Endodermal cell (in vitro differentiated cells): ENCODE measurements at places on chromosomes 5 and 9. TPM values are rescaled to one million over a fixed set of nuclear protein-coding genes. Genes with fewer than 3 reads are reported as not detected.

GRCh38 chr5:56025151-56025885, 30.6 kb upstream of the IL6ST start:
- no peaks in the 10 kb centered on the region for H3K36me3 ChIP-seq
- DNase-seq: no peak
- no peaks in the 10 kb centered on the region for H3K27me3 ChIP-seq
- no peak overlapping the region for H3K4me3 ChIP-seq
- H3K27ac ChIP-seq: no peak overlapping the region

GRCh38 chr5:14713476-14714390, 49.2 kb downstream of the OTULIN start:
- DNase-seq: no peak
- H3K27me3 ChIP-seq: no peaks in the 10 kb centered on the region
- H3K4me1 ChIP-seq: no peaks in the 10 kb centered on the region
- H3K36me3 ChIP-seq: peaks cover 54% of the 10 kb centered on the region
- no peak overlapping the region for H3K4me3 ChIP-seq

The EXD3 gene
- 28.5 to 35.3 TPM (median 31.0 TPM) in 3 replicates for total RNA-seq

GRCh38 chr5:169474226-169474625, 109.3 kb upstream of the SPDL1 start:
- no peak overlapping the region for H3K27ac ChIP-seq
- no peak overlapping the region for H3K4me3 ChIP-seq
- H3K36me3 ChIP-seq: no peaks in the 10 kb centered on the region
- DNase-seq: no peak
- no peaks in the 10 kb centered on the region for H3K4me1 ChIP-seq
- H3K27me3 ChIP-seq: no peaks in the 10 kb centered on the region

DNA sequence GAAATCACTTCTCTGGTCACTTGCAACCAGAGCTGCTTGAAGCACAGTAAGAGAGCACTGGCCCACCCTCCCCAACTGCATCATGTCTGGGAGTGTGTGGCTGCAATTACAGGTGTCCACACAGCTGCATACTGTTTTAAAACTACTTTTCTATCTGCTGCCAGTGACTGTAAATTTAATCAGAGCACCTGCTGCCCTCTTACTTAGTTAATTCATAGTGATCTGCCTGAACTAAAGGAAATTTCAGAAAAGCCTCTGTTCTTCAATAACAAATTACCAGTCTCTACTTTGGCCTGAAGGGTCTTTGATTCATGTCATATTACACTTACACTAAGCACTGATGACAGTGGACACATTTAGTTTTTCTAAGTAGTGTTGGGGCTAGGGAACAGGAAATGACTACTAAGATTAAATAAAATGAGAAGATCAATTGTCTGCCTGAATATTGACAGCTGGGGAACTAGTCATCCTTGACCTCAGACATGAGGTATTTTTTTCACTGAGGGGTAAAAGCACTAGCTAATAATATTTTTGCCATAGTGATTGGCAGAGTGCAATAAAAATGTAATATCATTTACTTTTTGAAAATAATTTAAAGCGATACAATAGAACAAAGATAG, 788.9 kb upstream of the GRAMD2B start:
- no peak overlapping the region for H3K4me3 ChIP-seq
- DNase-seq: no peak
- peaks cover 5% of the 10 kb centered on the region for H3K4me1 ChIP-seq
- H3K27me3 ChIP-seq: no peaks in the 10 kb centered on the region

- no peaks in the 10 kb centered on the region for H3K4me1 ChIP-seq
- no peak overlapping the region for H3K4me3 ChIP-seq
- H3K27ac ChIP-seq: no peak overlapping the region
- no peak for DNase-seq
Observed at GRCh38 chr5:74286734-74287695, 353.5 kb downstream of the ENC1 start.

DNA sequence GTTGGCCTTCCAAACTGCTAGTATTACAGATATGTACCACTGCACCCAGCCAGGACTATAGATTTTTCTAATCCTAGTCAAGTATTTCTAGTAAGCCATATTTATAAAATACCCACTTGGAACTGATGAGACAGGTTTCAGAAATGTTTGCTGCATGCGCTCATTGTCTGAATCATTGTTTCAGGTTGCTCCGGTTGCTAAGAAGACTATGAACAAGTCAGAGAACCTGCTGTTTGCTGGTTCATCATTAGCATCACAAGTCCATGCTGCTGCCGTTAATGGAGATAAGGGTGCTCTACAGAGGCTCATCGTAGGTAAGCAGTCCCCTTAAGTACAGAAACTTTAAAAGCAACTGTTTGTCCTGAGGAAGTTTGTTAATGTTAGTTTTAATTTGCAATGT, 5.3 kb downstream of the INVS start:
- peaks cover 42% of the 10 kb centered on the region for H3K36me3 ChIP-seq
- no peaks in the 10 kb centered on the region for H3K27me3 ChIP-seq

DNA sequence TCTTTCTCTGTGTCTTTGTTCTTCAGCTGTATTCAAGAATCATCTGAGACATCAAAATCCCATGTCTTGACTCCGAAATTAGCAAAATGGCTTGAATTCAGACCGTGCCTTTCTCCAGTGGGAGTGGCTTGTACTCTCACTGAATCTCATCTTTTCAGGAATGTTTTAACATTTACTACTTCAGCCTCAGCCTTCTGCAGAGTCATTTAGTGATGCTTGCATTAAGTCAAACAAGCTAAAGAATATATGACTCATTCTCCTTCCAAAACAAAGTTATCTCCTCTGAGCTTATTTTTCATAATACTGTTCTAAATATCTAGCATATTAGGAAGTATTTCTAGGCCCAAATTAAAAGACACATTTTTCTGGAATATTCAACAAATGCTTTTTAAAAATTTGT, 205.3 kb downstream of the CDH10 start:
- H3K4me3 ChIP-seq: no peak overlapping the region
- H3K27ac ChIP-seq: no peak overlapping the region
- H3K27me3 ChIP-seq: no peaks in the 10 kb centered on the region
- H3K36me3 ChIP-seq: no peaks in the 10 kb centered on the region

DNA sequence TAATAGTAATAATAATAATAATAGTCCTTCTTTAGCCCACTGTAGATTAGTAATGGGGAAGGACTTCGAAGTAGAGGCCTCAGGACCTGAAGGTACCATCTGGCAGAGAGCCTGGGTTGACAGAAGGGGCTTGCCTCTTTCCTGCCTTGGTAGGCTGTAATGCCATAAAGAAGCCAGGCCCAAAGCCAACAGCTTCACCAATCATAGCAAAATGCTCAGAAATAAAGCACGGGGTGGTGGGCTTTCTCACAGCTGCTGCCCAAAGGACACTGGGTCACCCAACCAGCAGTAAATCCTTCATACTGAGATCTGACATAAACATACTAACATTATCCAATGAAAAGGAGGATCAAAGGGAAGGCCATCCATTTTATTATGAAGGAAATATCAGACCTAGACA, 70.7 kb downstream of the SUSD1 start:
- H3K4me3 ChIP-seq: no peak overlapping the region
- H3K36me3 ChIP-seq: no peaks in the 10 kb centered on the region
- no peaks in the 10 kb centered on the region for H3K27me3 ChIP-seq
- H3K4me1 ChIP-seq: no peaks in the 10 kb centered on the region
- no peak for DNase-seq
- no peak overlapping the region for H3K27ac ChIP-seq

The FSD1L gene
- total RNA-seq: 14.3 to 25.4 TPM (median 14.6 TPM) in 3 replicates

- no peaks in the 10 kb centered on the region for H3K36me3 ChIP-seq
- H3K4me3 ChIP-seq: no peak overlapping the region
- DNase-seq: no peak
- H3K4me1 ChIP-seq: peaks cover 9% of the 10 kb centered on the region
Observed at GRCh38 chr9:22108581-22109370, 99.7 kb upstream of the CDKN2B start.

GRCh38 chr9:124040186-124040931, 28.8 kb downstream of the LHX2 start:
- no peak for DNase-seq
- no peaks in the 10 kb centered on the region for H3K4me1 ChIP-seq
- no peaks in the 10 kb centered on the region for H3K36me3 ChIP-seq
- H3K4me3 ChIP-seq: peak overlapping the region; percentile 72
- no peak overlapping the region for H3K27ac ChIP-seq
- peaks cover 49% of the 10 kb centered on the region for H3K27me3 ChIP-seq

DNA sequence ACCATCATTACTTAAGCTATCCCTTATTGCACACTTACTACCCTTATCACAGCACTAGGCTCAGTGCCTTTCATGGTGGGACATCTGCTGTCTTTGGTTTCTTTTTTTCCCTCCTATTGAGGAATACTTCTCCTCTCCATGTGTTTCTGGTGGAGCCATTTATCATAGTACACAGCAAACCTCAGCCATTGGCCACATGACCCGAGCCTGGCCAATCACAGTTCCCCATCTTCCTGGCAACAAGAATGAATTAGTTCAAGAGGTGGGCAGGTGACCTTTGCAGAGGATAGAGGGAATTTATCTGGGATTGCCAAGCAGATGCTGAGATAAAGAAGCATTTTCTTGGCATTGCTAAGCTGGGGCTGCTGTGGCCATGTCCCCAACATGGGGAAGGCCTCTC, 101.1 kb upstream of the ZNF618 start:
- no peak overlapping the region for H3K4me3 ChIP-seq
- DNase-seq: no peak
- no peak overlapping the region for H3K27ac ChIP-seq
- H3K36me3 ChIP-seq: no peaks in the 10 kb centered on the region
- no peaks in the 10 kb centered on the region for H3K4me1 ChIP-seq

The ADAM19 gene
- 113 and 119 TPM in 2 replicates for total RNA-seq

DNA sequence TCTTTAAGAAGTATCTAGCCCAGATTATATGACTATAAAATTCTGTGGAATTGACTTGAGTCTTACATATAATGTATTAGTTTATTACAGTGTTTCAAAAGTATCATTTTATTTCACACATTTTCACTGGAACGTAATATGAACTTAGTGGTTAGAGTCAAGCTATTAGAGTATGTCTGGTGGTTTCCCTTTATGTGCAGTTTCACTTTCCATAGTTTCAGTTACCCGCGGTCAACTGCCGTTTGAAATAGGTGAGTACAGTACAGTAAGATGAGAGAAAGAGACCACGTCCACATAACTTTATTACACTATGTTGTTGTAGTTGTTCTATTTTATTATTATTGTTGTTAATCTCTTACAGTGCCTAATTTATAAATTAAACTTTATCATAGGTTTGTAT, 50.5 kb downstream of the COMMD10 start:
- no peak for DNase-seq
- no peaks in the 10 kb centered on the region for H3K4me1 ChIP-seq
- no peaks in the 10 kb centered on the region for H3K27me3 ChIP-seq
- H3K27ac ChIP-seq: no peak overlapping the region

DNA sequence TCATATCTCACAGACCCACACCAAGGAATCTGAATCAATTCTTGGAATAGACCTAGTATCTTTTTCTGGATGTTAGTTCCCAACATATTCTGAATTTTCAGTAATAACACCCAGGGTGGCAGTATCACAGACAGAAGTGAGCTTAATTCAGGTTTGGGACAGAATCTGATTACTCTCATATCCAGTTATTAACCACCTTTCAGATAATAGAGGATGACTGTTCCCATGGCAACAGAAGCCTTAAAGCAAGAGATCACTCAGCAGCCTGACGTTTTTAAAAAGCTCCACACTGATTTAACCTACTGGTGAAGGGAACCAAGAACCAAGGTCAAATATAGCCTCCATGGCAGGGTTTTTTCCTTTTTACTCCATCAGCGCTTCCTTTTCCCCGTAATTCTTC, 68.4 kb downstream of the ACTBL2 start:
- H3K27ac ChIP-seq: no peak overlapping the region
- no peaks in the 10 kb centered on the region for H3K36me3 ChIP-seq
- H3K27me3 ChIP-seq: no peaks in the 10 kb centered on the region
- no peaks in the 10 kb centered on the region for H3K4me1 ChIP-seq

- H3K4me3 ChIP-seq: no peak overlapping the region
- peaks cover 3% of the 10 kb centered on the region for H3K4me1 ChIP-seq
- peaks cover 70% of the 10 kb centered on the region for H3K36me3 ChIP-seq
- DNase-seq: peak; percentile 92
Observed at GRCh38 chr9:35736201-35736633, 3.8 kb downstream of the CREB3 start.

- peak overlapping the region; percentile 91 for H3K27ac ChIP-seq
- peaks cover 5% of the 10 kb centered on the region for H3K36me3 ChIP-seq
- H3K4me1 ChIP-seq: peaks cover 3% of the 10 kb centered on the region
- H3K27me3 ChIP-seq: peaks cover 13% of the 10 kb centered on the region
Observed at GRCh38 chr5:177447066-177447610, 524 bp downstream of the PRR7 start.

The KIF12 gene
- total RNA-seq: 7.0 to 17.4 TPM (median 16.3 TPM) in 3 replicates

The FOXD4L4 gene
- total RNA-seq: 0.19 to 0.35 TPM (median 0.31 TPM) in 3 replicates

- no peak overlapping the region for H3K4me3 ChIP-seq
- no peaks in the 10 kb centered on the region for H3K27me3 ChIP-seq
- no peaks in the 10 kb centered on the region for H3K36me3 ChIP-seq
- no peak for DNase-seq
- no peak overlapping the region for H3K27ac ChIP-seq
Observed at GRCh38 chr9:123225995-123226394, 42.4 kb downstream of the STRBP start.

The RNF183 gene
- 0.48 TPM in 1 of 2 replicates, not detected in the other for total RNA-seq

- H3K4me3 ChIP-seq: no peak overlapping the region
- H3K27me3 ChIP-seq: no peaks in the 10 kb centered on the region
- no peak overlapping the region for H3K27ac ChIP-seq
- DNase-seq: peak; percentile 81
- H3K4me1 ChIP-seq: peaks cover 7% of the 10 kb centered on the region
- peaks cover 65% of the 10 kb centered on the region for H3K36me3 ChIP-seq
Observed at GRCh38 chr5:179768326-179769085, 25.3 kb upstream of the LTC4S start.

GRCh38 chr9:14240537-14240936, 73.4 kb downstream of the NFIB start:
- no peak overlapping the region for H3K27ac ChIP-seq
- peaks cover 2% of the 10 kb centered on the region for H3K4me1 ChIP-seq
- H3K27me3 ChIP-seq: no peaks in the 10 kb centered on the region
- DNase-seq: no peak

- H3K36me3 ChIP-seq: no peaks in the 10 kb centered on the region
- no peak overlapping the region for H3K4me3 ChIP-seq
- no peak overlapping the region for H3K27ac ChIP-seq
- no peaks in the 10 kb centered on the region for H3K27me3 ChIP-seq
- H3K4me1 ChIP-seq: no peaks in the 10 kb centered on the region
Observed at GRCh38 chr5:89698028-89698427, 711.5 kb downstream of the CETN3 start.

DNA sequence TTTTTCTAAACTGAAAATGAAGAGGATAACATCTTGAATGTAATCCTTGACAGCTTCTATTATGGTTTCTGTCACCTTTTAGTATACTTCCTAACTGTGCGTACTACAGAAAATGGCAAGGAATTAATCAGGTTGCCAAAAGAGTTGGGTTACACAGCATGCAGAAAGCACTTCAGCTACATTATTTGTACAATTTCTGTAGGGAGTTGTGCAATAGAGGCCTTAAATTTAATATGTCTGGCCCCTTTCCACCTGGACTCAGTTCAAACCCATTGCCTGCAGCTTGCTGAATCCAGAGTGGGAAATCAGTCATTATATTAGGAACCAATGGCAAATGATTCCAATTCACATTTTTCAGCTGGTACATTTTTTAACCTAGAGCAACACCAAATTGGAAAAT, 549.7 kb downstream of the CSNK1G3 start:
- peaks cover 2% of the 10 kb centered on the region for H3K4me1 ChIP-seq
- H3K36me3 ChIP-seq: no peaks in the 10 kb centered on the region
- no peak overlapping the region for H3K27ac ChIP-seq
- no peak overlapping the region for H3K4me3 ChIP-seq

- no peaks in the 10 kb centered on the region for H3K4me1 ChIP-seq
- DNase-seq: peak; percentile 79
- no peak overlapping the region for H3K27ac ChIP-seq
- H3K36me3 ChIP-seq: no peaks in the 10 kb centered on the region
Observed at GRCh38 chr9:4640027-4640426, 22.1 kb upstream of the PLPP6 start.

The EDIL3 gene
- 2.0 to 4.8 TPM (median 2.2 TPM) in 3 replicates for total RNA-seq

GRCh38 chr9:91395106-91395552, 28.5 kb downstream of the NFIL3 start:
- no peaks in the 10 kb centered on the region for H3K27me3 ChIP-seq
- no peak overlapping the region for H3K4me3 ChIP-seq
- no peak overlapping the region for H3K27ac ChIP-seq
- no peak for DNase-seq
- no peaks in the 10 kb centered on the region for H3K4me1 ChIP-seq
